ENCODE measurements at places on chromosomes 4 and X.

GRCh38 chr4:42955746-42956505, 63.4 kb downstream of the GRXCR1 start:
- no peak for DNase-seq

DNA sequence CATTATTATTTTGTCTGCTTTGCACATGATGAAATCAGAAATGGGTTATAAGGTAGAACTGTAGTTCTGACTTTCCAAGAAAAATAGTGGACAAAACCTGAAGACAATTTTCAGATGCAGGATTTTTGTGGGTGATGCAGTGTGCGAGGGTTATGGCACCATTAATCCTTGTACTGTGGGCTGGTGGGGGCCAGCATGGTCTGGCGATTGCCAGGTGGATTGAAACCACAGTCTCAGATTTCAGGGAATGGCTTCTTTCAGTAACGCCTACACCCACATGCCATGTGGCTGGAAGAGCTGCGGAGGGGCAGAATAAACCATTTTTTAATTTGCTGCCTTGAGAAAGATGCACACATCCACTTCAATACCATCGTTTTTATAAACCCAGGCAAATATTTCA, 150.5 kb downstream of the ARSF start:
- no peak for DNase-seq

GRCh38 chrX:38462257-38462656, 99.1 kb upstream of the TSPAN7 start:
- DNase-seq = no peak

DNA sequence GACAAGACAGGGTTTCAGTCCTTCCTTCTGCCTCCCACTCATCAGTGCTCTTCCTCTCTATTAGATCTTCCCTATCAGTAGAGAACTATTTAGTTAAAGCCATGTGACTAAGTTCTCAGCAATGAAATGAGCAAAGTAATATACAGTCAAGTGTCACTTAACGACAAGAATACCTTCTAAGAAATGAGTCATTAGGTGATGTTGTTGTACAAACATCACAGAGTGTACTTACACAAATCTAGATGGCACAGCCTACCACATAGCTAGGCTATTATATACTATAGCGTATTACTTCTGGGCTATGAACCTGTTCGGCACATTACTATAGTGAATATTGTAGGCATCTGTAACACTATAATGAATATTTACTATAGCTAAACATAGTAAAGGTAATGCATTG, 71.3 kb downstream of the POU4F2 start:
- no peak for DNase-seq

DNA sequence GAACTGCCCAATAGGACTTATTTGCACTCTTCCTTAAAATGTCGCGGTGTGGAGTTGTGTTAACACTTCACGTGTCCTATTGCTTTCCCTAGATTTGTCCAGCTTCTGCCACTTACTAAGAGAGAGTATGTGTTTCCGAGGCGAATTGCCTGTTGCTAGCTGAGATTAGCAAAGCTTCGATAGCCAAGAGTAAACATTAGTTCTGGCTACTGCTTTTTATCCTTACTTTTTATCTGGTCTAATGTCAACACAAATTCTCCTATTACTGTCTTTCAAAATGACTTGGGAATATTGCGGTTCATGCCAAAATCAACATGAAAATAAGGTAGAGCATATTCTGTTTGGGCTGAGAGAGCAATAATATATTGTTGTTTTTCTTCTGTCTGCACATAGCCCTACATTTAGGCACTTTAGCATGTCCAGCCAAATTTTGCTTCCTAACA, 90.4 kb upstream of the VEGFC start:
- no peak for DNase-seq

DNA sequence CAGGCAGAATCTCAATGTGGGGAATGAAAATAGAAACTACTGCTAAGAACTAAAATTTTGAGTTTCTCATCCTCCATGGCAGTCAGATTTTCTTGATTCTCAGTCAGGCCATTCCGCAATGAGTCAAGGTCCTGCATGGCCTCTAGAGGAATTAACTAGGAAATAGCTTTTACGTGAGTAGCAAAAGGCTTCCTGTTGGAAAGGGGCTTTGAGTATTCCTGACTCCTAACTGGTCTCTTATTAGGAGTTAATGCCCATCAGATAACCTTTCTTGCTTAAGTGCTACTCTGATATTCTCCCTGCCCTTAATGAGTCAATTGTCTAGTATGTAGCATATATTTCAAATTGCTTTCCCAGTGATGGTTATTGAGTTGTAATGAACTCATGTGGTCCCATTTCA, 65.7 kb upstream of the ARHGAP24 start:
- no peak for DNase-seq

Measured in left forelimb (tissue), 1 donor.